Central memory CD4-positive, alpha-beta T cell (primary cell): ENCODE measurements at places on chromosomes 3 and 15.
A peak's percentile ranks its signal among the peaks of the same experiment; 100 is the strongest.

GRCh38 chr3:168155303-168155702 lies 59.6 kb upstream of the GOLIM4 start:
- DNase-seq = no peak

DNA sequence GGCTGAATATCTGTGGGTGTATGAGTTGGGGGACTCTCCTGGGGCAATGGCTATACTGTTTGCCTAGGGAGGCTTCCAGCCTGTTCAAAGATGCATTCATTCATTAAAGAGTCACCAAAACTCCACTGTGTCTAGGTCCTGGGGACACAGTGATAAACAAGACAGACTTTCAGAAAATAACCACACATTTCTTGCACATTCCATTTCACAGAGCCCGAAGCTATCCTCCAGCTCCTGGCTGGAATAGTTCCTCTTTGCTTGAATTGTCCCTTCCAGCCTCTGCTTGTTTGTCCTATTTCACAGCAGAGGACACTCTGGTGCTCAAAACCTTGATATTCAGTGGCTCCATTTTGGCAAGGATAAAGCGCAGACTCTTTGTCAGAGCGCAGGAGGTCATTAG lies 61.7 kb upstream of the ITGA11 start:
- no peak for DNase-seq

DNA sequence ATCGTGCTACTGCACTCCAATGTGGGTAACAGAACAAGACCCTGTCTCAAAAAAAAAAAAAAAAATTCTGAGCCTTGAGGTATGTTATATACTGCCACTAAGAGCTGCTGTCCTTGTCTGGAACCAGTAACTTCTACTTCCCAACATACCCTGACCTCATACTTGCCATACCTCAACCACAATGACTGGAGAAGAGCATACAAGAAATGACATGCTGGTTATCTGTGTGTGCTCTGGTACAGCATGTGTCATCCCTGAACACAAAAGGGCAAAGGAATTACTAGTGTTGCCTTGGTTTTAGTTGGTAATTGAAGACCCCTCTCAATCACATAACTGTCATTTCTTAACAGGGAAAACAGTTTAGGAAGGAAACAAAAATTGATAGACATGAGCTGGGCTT lies 54.5 kb downstream of the MRPS25 start:
- DNase-seq = no peak

DNA sequence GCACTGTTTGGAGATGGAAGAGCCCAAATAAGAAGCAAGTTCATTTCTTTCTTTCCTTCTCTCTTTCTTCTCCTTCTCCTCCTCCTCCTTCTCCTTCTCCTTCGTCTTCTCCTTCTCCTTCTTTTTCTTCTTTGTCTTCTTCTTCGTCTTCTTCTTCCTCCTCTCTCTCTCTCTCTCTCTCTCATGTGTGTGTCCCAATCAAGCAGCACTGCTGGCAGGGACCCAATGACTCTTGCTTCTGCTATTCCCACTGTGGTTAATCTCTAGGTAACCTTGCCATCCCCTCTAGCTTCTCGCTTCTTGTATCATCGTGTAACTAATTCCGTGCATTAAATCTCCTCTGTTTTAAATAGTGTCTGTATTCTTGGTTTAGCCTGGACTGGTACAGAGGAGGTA lies 26.1 kb upstream of the ZNF280D start:
- DNase-seq = no peak

DNA sequence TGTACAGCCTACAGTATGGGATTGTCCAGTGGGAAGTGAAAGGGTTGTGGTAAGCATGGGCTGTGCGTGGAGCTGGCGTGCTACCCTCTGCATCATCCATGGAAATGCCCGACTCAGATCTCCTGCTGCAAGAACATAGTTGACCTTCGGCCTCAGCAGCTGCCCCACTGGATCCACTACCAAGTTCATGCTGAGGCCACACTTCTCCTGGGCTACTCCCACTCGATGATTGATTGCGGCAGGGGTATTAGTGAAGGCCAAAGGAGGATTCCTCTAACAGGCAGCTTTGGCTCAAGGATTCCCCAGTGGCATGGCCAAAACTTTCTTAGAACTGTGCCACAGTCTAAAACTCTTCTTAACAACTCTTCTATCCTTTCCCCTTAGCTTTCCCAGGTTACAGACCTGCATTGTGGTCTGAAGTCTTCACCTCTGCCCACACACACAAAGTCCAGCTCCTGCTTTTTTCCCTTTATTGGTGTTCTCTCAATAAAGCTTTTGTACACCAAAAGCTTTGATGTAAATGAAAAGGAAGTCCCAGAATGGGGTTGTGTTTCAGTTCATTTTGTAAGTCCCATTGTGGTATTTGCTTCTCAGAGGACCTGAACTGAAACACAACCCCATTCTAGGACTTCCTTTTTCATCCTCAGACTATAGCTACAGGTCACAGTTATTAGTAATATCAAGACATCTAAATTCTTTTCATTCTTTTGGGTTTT lies 4.9 kb upstream of the TBC1D5 start:
- no peak for DNase-seq

- no peak for DNase-seq
These were observed at the start of gene CLSTN2 for GRCh38 chr3:139935016-139935865. Gene CLSTN2 (plus strand): TSS chr3:139935185.

DNA sequence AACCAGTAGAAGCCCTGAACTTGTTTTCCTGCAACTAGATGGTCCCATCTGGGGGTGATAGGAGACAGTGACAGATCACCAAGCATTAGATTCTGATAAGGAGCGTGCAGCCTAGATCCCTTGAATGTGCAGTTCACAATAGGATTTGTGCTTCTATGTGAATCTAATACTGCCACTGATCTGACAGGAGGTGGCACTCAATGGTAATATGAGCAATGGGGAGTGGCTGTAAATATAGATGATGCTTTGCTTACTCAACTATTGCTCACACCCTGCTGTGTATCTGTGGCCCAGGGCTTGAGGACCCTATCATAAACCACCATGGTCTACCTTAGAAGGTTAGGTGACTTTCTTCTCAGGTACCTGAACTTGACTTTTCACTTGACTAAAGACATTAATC lies 417.1 kb upstream of the ARHGEF26 start:
- DNase-seq = no peak

DNA sequence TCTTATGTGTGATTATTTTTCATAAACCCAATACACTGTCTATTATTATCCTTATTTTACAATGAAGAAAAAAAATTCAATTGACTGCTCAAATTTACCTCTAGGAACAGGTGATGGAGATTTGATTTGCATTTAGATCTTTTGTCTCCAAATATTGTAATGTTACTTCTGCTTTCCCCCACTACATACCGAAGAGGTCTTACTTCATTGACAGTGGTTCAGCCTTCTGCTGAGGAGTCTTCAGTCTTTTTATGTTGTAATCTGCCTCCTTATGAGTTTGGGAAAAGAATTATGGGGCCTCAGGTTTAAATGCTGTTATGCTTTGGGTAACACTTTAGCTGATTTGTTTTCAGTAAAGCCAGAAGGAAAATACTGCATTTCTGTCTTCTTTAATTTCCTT lies 199.5 kb downstream of the LPP start:
- DNase-seq = no peak

DNA sequence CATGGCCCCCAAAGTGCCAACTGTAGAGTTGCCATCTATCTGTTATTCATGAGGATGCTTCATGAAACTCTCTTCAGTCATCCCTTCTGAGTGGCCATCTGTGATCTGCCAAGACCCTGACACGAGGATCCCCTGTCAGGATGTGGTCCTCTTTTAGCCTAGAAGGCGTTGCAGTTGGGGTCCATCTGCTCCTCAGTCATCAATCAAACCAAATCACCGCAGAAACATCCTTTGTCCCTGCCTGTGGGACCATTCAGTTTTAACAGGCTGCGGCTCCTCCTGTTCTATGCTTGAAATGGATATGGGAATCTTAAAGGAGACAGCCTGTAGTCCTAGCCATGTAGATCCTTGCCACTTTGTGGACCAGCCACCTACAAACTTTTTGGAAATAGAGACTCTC lies 5.9 kb upstream of the RPS27L start:
- no peak for DNase-seq

DNA sequence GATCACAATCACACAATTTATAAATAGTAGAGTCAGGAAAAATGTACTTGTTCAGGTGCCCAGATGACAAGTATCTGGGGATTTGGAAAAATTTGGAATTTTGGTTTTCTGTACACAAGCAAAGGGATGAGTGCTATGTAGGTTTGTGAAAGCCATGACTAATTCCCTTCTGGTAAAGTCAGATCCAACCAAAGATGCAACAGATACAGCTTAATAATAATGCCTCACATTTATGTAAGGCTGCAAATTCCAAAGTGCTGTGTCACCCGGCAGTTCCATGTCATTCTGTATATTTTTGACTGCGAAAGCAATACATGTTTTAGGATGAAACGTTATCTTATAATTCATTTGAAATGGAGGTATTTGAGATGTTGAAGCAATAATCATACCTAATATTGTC lies 102.7 kb upstream of the AGBL1 start:
- DNase-seq = no peak

GRCh38 chr3:169541528-169541927 lies 122.0 kb downstream of the MECOM start:
- no peak for DNase-seq

DNA sequence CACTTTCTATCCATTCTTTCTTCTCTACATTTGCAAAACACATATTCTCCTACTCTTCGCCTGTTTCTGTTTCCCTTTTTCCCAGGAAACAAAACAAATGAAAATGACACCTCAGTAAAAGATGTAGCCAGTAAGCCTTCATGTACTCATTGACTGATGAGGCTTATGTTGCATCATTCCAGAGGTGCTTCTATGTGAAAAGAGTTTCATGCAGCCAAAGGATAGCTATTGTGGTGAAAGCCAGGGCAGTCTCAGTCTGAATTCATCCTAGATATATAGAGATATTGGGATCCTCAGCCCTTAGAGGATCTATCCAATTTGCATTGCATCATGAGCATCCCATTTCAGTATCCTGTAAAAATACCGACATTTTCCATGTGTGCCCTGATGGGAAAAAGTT lies 267.3 kb downstream of the GAP43 start:
- DNase-seq = no peak

DNA sequence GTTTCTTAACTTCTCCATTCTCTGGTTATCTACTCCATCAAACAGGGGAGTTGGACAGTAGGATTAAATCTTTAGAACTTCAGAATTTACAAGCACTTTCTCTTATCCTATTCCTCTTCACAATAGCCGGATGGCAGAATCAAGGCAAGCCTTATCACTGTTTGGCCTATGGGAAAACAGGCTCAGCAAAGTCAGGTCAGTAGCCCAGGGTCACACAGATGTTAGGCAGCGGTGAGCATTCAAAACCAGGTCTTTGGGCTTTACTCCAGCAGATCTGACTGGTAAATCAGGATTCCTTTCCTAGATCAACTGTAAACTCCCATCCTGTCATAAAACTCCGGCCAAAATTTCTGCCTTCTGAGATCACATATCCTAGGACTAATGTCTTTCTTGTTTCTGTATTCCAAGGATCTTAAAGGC lies 258.4 kb downstream of the OPA1 start:
- no peak for DNase-seq

DNA sequence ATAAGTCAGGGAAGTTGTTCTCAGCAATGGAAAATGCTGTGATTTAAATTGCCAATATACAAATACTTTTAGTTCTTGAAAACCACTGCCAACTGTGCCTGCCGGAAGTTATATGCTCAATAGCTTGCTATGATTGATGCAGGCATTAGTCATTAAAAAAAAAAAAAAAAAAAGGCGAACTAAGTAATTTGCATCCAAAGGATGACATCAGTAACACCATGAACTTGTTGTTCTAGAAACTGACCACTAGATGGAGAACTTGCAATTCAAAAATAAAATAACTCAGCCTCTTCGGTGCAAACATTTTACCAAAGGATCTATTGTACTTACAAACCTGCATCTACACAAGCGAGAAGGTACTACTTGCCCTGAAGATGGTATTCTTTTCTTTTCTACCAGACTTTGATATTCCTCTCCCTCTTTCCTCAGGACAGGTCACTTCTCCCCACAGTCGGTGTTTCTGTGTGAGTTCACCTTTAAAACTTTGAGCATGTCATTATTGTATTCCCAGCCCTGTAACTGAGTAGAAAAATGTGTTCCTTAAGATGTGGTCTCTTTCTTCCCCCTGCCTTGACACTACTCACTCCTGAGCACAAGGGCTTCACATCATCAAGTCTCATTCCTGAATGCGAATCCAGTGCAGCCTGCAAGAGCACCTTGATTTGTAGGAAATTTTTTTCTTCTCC lies 115.0 kb upstream of the VEPH1 start:
- DNase-seq = peak; percentile 26

GRCh38 chr3:99023590-99024192 lies 122.2 kb upstream of the DCBLD2 start:
- DNase-seq = no peak

GRCh38 chr3:11010426-11011165 lies 18.0 kb downstream of the SLC6A1 start:
- DNase-seq = no peak

DNA sequence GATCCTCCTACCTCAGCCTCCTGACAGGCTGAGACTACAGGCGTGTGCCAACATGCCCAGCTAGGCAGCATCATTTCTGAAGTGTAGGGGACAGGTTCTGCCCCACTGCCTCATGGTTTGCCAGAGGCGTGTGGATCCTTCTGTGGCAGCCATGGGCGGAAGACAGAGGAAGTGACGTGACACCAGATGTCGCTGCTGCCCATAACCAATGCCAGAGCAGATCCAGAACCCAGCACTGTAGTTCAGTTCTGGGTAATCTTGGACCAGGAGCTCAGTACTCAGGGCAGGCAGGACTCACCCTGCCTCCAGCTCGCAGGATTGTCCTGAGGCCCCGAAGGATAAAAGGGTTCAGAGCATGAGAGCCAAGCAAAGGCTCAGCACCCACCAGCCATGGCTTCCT lies 8.2 kb downstream of the RBPMS2 start:
- no peak for DNase-seq

DNA sequence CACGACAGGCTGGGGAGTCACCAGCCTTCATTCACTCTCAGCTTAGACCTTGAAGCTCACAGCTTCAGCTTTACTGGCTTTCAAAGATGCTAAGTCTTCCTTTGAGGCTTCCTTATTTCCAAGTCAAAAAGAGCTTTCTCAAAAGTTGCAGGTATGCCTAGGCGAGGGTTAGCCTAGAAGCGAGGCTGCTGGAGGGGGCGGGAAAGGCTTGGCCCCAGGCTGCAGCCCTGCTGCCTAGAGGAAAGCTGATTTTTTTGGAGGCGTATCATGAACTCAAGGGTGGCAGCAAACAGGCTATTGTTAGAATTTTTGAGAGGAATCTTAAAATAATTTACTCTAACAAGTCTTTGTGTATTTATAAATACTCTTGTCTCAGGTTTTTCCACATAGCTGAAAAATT lies 37.1 kb downstream of the MYO5C start:
- DNase-seq = no peak

- no peak for DNase-seq
These were observed 42.5 kb upstream of the DYNC1LI1 start for GRCh38 chr3:32613183-32613582.

- no peak for DNase-seq
These were observed 62.6 kb downstream of the AQP9 start for GRCh38 chr15:58200739-58201138.
